Esophagus squamous epithelium (tissue), 5 donors: ENCODE measurements at places on chromosomes 11 and 22.

DNA sequence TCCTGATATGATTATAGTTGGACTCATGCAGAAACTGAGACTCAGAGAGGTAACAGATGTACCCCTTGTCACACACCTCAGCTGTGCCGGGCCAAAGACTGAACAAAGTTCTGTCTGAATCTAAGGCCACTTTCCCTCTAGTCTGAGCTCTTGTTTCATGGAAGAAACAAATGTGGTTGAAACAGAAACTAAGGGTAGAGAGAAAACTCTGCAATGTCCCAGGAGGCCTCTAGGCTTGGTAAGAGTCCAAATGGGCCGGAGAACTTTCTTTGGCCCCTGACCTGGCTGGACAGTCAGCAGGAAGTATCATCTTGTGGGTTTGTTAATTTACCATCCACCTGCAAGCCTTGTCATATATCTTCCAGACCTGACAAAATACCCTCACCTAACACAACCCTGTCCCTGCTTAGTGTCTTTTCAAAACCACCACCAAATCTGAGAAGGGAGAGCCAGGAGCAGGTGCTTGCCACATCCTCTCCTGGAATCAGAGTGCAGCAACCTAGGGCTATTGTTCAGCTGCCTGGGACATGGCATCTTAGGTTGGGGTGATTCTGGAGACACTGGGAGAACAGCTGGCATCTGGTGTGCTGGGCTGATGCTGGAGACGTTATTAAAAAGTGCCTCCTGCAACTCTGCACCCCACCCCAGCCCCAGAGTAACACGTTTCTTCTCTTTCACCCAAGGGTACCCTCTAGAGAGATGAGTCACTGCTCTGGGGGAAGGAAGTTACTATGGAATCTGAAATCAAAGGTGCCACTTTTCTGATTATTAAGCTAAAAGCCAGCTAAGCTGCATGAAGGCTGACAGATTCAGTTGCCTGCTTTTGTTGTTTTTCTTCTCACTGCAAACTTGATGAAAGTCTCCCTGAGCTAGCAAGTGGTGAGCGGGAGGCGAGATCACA is 126.3 kb upstream of the TIMP3 start:
- no peak for DNase-seq

GRCh38 chr22:30821863-30822215 is 127.2 kb downstream of the OSBP2 start:
- no peak for DNase-seq

DNA sequence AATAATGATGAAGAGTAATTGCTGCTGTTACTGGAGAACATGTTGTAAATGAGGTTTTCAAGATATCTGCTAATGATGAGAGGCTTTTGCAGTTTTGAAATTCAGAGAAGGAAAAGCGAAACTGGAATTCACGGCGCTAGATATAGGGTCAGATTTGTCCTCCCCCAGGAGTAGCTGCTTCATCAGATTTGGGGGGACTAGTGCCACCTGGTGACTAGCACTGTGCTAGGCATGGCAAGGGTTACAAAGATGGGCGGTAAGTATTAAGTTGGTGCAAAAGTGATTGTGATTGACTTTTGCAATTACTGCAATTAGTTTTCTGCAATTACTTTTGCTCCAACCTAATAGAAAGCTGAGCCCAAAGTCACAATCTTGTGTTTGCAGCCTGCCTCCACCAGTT is 879.9 kb upstream of the TENM4 start:
- DNase-seq = no peak

- no peak for DNase-seq
Measured at GRCh38 chr22:41613456-41613855, 7.4 kb downstream of the DESI1 start.

DNA sequence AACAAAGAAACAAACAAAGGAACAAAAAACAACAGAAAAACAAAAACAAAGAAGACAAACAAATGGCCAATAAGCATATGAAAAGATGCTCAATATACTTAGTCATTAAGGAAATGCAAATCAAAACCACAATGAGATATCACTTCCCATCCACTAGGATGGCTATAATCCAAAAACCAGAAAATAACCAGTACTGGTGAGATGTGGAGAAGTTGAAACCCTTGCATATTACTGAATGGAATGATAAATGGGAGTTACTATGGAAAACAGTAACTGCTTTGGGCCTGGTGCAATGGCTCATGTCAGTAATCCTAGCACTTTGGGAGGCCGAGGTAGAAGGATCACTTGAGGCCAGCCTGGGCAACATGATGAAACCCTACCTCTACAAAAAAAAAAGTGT is 44.9 kb upstream of the RBFOX2 start:
- DNase-seq = no peak

DNA sequence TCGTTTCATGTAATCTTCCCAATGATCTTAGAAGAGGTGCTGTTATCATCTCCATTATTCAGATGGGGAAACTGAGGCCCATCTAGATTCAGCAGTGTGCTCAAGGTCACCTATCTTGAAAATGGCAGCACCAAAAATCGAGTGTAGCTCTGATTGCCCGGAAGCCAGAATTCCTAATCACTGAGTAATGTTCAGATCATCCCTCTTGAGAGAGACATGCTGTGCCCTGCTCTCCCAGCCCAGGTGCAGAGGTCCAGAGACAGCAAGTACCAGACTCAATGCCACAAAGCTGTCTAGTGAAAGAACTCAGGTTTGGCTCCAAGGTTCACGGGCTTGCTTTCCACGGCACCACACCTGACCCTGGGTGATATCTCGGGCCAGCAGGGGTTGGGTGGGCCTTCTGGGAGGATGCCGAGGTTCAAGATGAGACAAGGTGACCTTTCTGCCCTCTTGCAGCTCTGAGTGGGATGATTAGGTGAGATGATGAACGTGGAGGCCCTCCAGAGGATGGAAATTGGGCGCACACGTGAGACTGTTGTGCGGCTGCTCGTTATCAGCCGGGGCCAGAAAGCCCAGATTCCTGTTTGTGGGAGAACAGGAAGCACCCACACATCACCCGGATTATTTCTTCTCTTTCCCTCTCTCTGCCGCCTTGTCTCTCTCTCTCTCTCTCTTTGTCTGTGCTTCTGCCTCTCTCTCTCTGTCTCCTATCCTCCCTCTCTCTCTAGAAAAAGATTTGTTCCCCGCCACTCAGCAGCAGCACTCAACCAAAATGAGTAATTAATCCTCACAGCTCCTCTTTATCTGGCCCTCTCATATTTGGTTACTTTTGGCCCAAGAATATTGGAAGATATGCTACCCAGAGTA is 19.0 kb upstream of the RASD2 start:
- DNase-seq = no peak

DNA sequence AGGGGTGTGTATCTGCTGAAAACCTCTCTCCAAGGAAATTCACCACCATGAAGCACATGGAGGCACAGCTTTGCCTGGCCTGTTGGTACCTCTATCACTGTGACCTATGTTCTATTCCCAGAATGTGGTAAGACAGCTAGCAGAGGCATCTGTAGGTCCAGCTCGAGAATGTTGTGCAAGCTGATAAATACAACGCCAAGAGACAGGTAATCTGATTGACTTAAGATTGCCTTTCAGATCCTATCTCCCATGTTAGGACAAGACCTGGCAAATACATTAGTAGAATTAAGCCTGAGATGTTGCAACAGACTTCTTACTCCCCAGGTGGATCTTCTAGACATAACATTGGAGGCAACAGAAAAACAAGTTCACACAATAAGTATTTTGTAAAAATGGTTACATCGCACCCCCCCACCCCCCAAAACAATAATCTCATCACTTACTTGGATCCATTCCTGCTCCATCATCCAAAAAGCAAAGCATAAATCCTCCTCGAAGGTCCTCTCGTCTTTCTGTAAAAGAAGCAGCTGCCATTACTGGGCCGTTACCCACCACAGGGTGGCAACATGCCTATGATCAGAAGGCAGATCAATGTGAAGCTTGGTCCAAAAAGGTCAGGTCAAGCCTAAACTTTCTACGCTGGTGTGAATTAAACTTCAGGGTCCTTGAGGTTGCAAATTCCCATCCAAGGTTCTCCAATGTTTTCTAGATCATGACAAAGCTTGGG is 18.5 kb downstream of the MORC2 start:
- DNase-seq = no peak

DNA sequence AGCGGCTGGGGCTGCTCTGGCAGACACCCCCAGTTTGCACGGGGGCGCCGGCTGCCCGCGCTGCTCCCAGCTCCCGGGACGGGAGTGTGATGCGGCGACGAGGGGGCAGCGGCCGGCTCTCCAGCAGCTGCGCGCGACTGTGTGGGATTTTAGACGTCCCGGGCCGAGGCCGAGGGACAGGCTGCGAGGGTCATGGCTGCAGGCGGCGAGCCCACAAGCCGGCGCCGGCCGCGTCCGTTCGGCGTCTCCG is 159 bp downstream of the FZD4 start:
- DNase-seq = no peak

GRCh38 chr11:110076371-110076965 is 16.7 kb upstream of the ZC3H12C start:
- DNase-seq = no peak

GRCh38 chr22:45758603-45759002 is 87.0 kb downstream of the ATXN10 start:
- no peak for DNase-seq

DNA sequence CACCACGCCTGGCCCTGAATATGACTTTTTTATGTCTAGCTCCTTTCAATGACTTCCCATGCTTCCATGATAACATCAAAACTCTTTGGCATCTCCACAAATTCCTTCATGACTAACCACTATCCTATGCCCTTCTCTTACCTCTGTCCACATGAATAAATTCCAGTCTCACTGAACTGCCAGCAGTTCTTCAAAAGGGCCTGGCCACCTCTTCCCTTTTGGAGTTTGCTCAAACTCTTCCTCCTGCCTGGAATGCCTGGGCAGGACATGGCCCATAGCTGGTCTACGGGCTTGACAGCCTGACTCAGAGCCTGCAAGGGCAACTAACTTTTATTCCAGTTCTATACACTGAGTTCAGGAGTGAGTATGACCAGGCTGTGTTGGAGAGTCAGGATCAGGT is 41.8 kb upstream of the ZBTB16 start:
- no peak for DNase-seq

GRCh38 chr11:78253797-78254196 is 65.1 kb downstream of the USP35 start:
- DNase-seq = no peak

GRCh38 chr11:16418428-16419097 is 62.2 kb upstream of the SOX6 start:
- DNase-seq = no peak

- no peak for DNase-seq
Measured at GRCh38 chr11:64092111-64092760, 56.5 kb downstream of the FLRT1 start.

- DNase-seq = no peak
Measured at GRCh38 chr11:88308576-88308975, 29.0 kb downstream of the CTSC start.

GRCh38 chr22:44328762-44329161 is 16.0 kb upstream of the SHISAL1 start:
- no peak for DNase-seq
